Activated CD4-positive, alpha-beta T cell treated with anti-CD3 and anti-CD28 coated beads, Interleukin-2, amount 10 ng/mL, durations not matched to agents 7 days and 5 days (primary cell): ENCODE measurements at places on chromosomes 4 and X. TPM values are rescaled to one million over a fixed set of nuclear protein-coding genes. Genes with fewer than 3 reads are reported as not detected.

The GAGE12H gene
- not detected for total RNA-seq

The GRID2 gene
- total RNA-seq, result not detected

The TTC29 gene
- not detected for total RNA-seq

- DNase-seq, result no peak
These were observed 379.7 kb upstream of the FAT1 start for GRCh38 chr4:187103351-187103750.

DNA sequence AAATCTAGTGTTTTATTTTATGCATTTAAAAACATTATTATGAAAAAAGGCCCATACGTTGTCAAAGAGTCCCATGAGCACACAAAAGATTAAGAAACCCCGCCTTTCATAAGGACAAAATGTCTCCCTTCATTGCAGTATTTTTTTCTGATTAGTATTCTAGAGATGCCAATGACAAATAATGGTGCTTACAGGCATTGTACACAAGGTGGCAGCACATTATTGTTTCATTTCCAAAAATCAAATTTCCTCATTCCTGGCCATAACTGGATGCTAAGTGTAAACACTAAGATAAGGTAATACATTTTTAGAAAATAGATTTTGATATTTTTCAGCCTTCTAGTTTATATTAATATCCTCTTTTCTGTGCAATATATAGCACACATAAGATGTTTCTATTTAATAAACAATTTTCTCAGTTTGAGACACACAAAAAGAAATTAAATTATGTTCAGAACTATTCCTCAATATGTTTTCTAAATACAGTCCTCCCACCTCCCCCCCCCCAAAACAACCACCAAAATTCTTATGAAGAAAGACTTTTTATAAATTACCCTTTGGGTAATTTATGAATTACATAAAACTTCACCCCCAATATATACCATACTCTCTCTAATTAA is 47.7 kb downstream of the TIGD2 start:
- DNase-seq, result no peak

- DNase-seq, result no peak
These were observed 208.4 kb downstream of the RBM46 start for GRCh38 chr4:154989511-154989910.
